ENCODE measurements at places on chromosomes 11 and 22.

- no peak for DNase-seq
Observed at GRCh38 chr11:201966-202365, 5.2 kb downstream of the BET1L start.

DNA sequence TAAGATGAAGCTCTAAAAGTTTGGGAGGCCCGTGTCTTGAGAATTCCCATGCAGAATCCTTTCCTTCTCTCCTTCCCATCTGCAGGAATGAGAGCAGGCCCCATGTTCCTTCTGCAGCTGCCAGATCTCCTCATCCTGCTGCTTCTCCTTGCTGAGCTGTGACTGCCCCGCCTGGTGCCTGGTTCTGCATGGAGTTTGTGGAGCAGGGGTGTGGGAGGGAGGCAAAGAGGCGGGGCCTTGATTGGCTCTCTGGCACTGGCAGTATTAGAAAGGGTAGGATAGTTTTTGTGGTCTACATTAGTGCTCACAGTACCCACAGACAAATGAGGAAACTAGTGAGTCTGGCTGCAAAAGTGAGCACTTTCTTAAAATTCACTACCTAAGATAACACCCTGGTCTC, 91.1 kb upstream of the CLPB start:
- DNase-seq = no peak

GRCh38 chr11:28581286-28582242, 473.4 kb downstream of the METTL15 start:
- DNase-seq = no peak

- no peak for DNase-seq
Observed at GRCh38 chr11:61039916-61040315, 62.4 kb upstream of the CD5 start.

GRCh38 chr11:44564166-44564565, 1.3 kb upstream of the CD82 start:
- no peak for DNase-seq

- no peak for DNase-seq
Observed at GRCh38 chr22:30309951-30310741, 16.6 kb downstream of the TBC1D10A start.

GRCh38 chr11:131827430-131827829, 457.0 kb downstream of the NTM start:
- no peak for DNase-seq

- DNase-seq = no peak
Observed at GRCh38 chr22:27492566-27493201, 308.9 kb downstream of the MN1 start.

GRCh38 chr11:31417357-31417756, 47.7 kb downstream of the DNAJC24 start:
- DNase-seq = no peak

DNA sequence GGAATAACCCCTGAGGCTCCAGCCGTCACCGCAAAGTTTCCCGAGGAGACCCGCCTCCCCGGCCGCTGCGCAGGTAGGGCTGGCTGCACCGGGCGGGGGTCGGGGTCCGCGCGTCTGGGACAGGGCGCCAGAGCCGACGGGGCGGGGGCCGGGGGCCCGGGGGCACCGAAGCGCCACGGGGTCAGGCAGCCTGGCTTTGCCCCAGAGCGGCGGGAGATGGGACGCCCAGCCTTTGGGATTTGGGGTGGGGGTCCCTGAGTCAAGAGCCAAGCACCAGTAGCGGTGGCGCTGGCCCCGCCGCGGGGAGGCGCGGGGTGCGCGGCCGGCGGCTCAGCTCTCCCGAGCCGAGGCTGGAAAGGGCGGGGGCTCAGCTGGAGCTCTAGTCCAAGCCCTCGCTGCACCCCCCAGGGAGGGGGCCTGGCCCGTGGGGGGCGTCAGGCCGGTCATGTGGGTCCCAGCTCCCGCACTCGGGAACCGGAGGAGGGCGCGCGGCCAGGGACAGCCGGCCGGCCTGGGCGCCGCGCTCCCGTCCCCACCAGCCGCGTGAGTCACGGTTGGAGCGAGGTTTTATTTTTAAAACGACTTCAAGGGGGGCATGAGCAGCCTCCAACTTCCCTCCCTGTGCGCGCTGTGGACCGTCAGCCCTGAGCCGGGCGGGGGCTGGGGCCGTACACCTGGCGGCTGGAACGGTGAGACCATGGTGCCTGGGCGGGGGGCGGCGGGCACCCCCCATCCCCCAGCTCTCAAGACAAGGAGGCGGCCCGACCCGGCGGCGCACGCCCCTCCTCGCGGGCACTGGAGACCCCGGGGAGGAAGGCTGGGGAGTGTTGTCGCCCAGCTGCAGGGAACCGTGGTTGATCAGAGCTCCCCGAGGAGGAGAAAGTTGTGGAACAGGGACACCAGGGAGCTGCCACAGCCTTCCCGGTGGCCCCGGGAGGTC, 626 bp downstream of the FLRT1 start:
- DNase-seq = no peak

DNA sequence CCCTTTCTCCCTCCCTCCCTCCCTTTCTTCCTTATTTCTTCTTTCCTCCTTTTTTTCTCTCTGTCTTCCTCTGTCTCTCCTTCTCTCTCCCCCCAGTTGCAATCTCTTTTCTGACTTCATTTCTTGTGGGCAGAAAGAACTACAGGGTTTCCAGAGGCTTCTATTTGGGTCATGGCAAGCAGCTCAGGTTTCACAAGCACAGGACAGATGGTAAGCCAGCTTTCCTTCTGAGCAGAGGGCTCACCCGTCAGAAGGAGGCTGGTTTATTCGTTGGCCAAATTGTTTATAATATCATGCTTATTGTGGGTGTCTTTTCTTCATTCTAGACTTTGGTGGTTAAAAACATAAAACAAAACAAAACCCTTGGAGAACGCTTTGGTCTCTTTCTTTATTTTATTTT, 58.9 kb upstream of the CLMP start:
- DNase-seq = no peak

GRCh38 chr11:105357764-105358163, 218.2 kb upstream of the CARD18 start:
- no peak for DNase-seq

- DNase-seq = no peak
Observed at GRCh38 chr11:46698597-46698996, 1.8 kb downstream of the ARHGAP1 start.

DNA sequence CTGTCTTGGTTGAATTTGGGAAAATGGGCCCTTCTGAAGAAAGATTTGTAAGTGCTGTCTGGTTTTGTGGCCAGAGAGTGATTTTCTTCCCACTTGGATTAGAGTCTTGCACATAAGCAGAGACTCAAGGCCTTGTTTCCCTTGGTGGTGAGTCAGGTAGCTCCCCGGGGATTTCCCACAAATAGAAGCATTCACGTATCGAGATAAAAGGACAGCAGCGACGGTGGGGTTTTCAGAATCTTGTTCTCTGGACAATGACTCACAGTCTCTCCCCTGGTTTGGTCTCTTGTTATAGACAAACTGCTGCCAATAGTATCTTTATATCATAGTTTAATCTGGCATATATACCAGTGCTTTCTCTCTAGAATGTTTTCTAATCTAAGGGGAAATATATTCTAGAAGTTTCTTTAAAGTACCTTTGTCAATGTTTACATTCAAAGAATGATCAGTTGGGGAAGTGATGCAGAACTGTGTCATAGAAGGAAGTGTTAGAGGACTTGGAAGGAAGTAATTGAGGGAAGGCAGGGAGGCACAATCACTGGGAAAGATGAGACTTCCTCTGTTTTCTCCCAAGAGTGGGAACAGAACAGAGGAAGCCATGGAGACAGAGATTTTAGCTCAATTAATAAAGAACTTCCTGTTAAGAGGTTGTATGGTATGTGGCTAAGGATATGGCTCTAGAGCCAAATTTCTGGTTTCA, 18.1 kb downstream of the POLA2 start:
- DNase-seq = peak; percentile 57

DNA sequence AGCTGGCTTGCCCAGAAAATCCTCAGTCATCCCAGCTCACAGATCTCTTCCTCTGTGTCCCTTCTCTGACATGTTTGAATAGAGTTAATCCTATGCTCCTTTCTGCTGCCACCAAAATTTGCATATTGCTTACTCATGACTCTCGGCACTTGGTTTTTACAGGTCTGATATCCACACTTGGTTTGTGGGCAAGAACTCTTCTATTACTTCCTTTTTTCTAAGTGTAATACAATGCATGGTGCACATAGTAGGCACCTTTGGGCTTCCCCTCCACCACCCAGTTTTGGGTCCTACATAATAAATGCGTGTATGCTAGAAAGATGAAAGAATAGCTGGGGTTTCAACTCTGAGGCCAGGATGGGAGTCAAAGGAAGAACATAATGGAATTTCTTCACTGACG, 69.7 kb upstream of the GRK3 start:
- no peak for DNase-seq
